ENCODE measurements at places on chromosomes 2 and 18.

DNA sequence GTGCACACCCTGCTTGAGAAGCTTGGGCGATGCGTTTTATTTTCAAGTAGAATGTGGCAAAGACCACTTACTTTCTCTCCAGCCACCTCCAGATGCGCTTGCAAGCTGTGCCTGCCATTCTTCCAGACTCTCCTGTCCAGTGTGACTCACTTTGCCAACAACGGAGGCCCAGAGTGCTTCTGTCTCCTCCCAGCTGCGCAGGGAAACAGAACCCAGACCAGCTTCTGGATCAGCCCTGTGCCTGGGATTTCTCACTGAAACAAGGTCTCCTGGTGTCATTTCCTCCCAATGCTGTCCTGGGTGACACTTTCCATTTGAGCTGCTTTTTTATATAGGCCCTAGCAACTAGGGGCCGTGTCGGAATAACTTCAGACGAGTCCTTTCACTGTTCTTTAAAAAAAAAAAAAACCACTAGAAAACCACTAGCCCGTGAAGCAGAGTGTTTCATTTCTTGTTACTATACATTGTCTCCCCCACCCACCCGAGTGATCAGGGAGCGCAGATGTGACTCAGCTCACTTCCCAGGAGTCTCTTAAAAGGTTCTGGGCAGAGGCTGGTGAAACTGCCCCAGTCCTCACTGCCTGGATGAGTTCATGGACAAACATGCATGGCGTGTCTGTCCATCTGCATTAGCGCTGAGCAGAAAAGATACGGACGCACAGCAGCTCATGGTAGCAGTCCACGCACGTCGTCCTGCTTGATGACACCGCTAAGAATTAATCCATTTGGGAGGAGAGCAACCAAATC, 25.3 kb upstream of the RPL31 start:
- DNase-seq = no peak

- no peak for DNase-seq
Observed at GRCh38 chr2:59490994-59491393, 1062.5 kb downstream of the BCL11A start.

- DNase-seq = no peak
Observed at GRCh38 chr18:74116633-74117554, 30.7 kb downstream of the FBXO15 start.

DNA sequence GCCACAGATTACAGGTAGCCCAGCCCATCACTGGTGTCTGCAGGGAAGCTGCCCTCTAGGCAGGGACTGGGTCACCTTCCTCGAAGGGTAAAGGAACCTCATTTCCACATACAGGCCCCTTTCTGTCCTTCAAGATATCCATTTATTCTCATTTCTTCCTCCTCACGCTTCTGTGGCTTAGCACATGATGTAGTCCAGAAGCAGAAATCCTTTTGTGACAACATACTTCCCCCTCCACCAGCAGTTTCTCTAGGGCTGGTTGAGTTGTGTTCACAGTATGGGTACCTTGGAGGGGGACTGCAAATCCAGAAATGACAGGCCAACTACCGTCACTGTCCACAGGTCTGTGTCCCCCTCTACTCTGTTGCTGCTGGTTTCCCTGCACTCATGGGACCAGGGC, 364.9 kb downstream of the ANAPC1 start:
- DNase-seq = no peak

- DNase-seq = no peak
Observed at GRCh38 chr18:47175283-47175897, 774 bp downstream of the IER3IP1 start.

DNA sequence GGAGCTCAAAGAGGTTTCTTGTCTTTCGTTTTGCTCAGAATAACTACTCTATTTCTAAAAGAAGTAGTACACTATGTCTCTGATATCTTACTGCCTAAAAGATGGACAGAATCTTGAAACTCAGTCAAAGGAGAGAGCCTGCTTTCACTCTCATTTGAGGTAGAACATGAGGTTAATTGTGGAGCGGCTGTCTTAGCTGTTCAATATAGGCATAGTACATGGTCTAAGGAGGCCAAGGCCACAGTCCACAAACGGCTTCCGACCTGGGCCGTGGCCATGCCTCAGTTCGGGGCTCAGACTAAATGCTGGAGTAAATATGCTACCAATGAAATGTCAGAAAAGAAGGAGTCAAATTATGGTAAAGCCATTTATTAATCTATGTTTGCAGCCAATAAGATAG, 185.8 kb upstream of the ACAA2 start:
- DNase-seq = no peak

- DNase-seq = no peak
Observed at GRCh38 chr18:49841236-49842217, 28.2 kb upstream of the ACAA2 start.

GRCh38 chr18:31325051-31325450, 7.1 kb downstream of the DSG1 start:
- DNase-seq = no peak

GRCh38 chr2:9739531-9739964, 103.7 kb upstream of the TAF1B start:
- DNase-seq = no peak

DNA sequence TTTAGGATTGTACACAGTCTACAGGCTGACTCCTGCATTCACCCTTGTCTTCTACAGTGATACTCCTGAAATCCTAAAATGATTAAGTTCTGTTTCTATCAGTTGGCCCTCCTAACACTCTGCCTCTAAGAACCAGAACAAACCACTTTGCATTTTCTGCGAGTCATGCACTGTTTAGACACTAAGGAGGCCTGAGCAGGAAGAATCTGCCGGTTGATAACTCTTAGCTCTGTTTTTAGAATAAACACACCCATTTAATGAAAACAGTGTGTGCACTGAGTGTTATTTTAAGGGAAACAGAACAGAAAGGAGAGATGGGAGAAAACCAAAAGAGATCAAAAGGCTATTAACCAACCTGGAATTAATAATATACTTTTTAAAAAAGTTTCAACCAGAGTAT, 22.9 kb upstream of the SSB start:
- DNase-seq = no peak

DNA sequence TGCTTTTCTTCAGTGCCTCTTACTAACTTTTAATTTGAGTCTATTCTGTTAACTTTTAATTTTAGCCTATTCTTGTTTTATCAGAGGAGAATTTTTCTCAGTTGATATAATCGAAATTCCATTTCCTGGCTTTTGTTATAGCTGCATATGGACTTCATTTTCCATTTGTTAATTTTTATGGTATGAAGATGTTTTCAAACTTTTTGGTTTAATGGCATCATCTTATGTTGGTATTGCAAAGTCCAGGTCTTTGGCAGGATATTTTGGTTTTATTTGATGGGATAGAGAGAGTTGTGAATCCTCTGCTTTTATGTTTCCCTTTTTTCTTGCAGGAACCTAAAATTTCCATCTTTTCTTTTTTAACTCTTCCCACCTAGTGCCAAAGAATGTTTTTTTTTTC, 70.9 kb upstream of the RAPGEF4 start:
- no peak for DNase-seq

DNA sequence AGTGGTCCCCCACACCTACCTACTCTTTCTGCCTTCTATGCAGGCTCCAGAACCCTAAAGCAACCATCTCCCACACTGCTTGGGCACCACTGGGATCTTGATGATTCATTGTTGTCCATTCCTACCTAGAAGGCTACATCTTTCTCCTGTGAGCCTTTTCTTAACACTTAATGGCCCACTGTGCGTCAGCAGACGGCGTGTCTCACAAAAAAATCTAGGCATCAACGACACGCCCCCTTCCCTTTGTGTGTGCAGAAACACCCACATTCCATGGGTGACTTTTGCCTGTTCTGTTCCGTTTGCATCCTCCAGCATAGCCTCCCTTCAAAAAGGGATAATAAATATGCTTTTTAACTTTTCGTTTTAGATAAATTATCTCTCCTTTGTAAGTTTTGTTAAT, 99.7 kb upstream of the CYRIA start:
- no peak for DNase-seq

DNA sequence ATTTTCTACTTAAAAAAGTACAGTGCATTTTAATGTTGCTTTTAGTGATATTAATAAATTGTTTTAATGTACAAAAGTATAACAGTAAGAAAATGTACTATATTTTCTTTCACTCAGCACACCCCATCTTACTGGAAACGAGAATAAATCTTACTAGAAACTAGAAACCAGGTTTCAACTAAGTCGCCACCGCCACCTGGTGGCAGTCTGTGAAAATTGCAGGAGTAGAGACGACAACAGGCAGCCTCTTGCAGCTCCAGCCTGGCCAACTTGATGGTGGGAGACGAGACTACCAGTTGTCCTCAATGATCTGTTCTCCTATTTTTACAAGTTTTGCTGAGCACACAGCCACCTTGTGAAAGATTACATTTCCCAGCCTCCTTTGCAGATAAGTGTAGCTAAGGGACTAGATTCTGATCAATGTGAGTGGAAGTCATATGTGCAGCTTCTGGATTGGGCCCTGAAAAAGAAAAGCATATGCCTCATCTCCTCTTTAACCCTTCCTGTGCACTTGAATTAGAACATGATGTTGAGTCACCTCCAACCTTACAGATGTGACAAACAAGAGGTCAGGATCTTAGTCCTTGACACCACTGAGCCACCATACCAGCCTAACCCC, 8.7 kb downstream of the OTOF start:
- DNase-seq = peak; percentile 10

- no peak for DNase-seq
Observed at GRCh38 chr18:7152440-7152839, 34.8 kb upstream of the LAMA1 start.

DNA sequence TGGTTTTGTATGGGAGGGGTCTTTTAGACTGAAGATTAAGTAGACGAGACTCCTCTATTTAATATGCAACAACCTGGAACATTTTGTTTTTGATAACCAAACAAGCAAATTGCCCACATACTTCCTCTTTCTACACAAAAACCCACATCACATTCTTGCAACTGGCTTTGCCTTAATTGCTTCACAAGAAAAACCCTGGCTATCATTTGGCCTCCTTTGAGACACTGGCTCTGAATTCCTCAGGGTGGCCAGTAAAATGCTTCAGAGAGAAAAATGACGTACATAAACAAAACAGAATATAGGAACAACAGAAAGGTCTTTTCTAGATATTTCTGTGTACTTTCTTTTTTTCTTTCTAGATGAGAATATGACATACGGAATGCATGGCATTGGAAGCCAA, 103.0 kb downstream of the TRIB2 start:
- DNase-seq = no peak

DNA sequence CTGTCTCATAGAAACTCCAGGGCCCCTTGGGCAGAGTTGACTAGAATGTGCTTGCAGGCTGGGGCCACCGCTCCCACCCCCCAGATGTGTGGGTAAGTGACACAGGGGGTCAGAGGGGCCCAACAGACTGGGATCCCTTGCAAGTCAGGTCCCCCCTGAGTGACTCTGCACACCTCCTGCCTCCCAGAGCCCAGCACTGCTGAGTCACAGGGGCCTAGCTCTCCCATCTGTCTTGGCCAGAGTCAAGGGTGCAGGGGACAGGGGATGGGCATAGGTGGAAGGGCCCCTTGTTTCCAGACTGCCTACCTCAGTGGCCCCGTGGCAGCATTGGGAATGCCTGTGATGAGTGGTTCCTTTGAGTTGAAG, 11.4 kb downstream of the SH2D6 start:
- no peak for DNase-seq

DNA sequence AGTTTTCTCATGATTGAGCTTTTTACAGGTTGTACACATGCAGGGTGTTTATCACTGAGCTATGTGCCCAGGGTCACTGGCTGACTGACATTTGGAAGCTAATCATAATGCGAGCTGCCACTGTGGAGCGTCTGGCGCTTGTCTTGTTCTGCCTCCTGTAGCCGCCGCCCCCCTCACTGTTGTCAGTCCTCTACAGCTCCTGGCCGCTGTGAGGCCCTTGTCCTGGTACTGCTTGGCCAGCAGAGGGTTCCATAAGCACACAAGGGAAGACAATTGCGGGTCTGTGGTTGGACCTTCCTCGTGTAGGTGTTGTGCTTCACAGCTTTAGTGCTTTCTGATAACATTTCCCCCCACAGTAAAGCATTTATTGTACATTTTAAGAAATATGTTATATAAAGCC, 105.6 kb upstream of the LDLRAD4 start:
- peak; percentile 16 for DNase-seq

- no peak for DNase-seq
Observed at GRCh38 chr18:44093253-44093652, 587.4 kb upstream of the SETBP1 start.

GRCh38 chr2:139918982-139919381, 1138.8 kb upstream of the NXPH2 start:
- DNase-seq = no peak

DNA sequence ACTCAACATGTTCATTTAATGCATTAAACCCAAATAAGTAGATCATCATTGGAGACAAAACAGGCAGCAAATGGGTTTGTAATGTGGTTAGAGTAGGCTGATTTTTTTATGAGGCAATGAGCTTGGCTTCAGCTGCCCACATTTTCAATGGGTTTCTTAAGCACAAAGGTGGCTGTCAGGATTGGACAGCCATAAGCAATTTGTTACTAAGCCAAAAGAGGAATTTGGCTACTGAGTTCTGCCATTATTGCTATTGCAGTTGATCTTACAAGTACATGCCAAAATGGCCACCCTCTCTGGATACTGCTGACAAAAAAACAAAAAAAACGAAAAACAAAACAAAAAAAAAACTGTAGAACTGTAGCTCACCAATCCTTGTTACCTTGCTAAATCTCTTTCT, 1348.0 kb upstream of the PIK3C3 start:
- no peak for DNase-seq

- DNase-seq = no peak
Observed at GRCh38 chr2:54535599-54536195, 79.6 kb downstream of the SPTBN1 start.

GRCh38 chr18:4453874-4454536, 1.1 kb downstream of the DLGAP1 start:
- DNase-seq = no peak

GRCh38 chr2:190119923-190120590, 57.5 kb upstream of the MSTN start:
- no peak for DNase-seq

- no peak for DNase-seq
Observed at GRCh38 chr2:185608799-185609198, 129.8 kb upstream of the FSIP2 start.

DNA sequence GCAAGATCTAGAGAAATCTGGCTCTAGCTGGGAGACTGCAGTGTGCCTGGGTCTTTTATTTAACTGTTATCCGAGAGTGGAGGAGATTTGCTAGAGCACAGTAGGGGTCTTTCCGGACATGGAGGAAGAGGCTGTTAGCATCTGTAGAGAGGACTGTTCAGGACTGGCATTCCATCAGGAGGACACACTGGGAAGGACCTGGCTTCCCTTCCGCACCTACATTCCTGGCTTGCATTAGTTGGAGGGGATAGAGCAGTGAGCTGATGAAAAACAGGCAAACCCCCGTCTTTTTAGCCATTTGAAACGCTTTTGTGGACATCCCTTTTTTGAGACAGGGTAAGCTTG, 874 bp upstream of the PIEZO2 start:
- no peak for DNase-seq

- no peak for DNase-seq
Observed at GRCh38 chr2:18290386-18290785, 270.1 kb downstream of the RDH14 start.

DNA sequence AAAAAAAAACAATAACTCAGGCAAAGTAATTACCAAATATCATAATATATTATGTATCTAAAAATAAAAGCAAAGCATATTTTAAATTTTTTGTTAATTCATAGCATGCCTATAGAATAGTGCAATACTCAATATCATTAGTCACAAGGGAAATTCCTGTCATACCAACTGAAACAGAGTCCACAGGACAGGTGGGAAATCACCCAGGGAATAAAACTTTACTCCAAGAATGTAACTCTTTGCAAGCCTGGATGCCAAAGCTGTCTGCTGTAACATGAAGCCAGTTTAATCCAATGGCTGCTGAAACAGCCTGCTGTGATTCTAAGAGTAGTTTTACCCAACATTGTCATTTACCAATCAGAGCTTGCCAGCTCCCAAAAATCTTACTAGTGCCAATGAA, 40.0 kb upstream of the SULT1C3 start:
- DNase-seq = no peak
